Neural crest cell (in vitro differentiated cells): ENCODE measurements at places on chromosomes 13 and 19. TPM values are rescaled to one million over a fixed set of nuclear protein-coding genes. Genes with fewer than 3 reads are reported as not detected.

DNA sequence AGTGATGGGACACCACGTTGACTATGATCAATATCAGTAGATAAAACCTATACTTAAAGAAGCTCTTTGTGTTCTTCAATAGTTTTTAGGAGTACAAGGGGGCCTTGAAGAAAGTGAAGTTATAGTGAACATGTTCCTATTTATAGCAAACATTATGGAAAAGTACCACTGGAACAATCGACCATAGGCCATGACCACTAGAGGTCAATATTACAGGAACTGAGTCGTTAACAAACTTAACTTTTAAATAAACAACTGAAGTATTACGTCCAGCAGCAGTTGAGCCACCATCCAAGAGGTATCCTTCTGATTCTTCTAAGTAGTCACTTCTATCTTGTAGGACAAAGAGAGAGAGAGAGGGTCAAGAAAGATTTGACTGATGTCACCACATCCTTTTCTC is 391.0 kb upstream of the SLITRK5 start:
- H3K27ac ChIP-seq, result no peak overlapping the region
- H3K36me3 ChIP-seq, result no peaks in the 10 kb centered on the region
- H3K4me1 ChIP-seq, result no peaks in the 10 kb centered on the region
- DNase-seq, result no peak
- no peaks in the 10 kb centered on the region for H3K27me3 ChIP-seq

DNA sequence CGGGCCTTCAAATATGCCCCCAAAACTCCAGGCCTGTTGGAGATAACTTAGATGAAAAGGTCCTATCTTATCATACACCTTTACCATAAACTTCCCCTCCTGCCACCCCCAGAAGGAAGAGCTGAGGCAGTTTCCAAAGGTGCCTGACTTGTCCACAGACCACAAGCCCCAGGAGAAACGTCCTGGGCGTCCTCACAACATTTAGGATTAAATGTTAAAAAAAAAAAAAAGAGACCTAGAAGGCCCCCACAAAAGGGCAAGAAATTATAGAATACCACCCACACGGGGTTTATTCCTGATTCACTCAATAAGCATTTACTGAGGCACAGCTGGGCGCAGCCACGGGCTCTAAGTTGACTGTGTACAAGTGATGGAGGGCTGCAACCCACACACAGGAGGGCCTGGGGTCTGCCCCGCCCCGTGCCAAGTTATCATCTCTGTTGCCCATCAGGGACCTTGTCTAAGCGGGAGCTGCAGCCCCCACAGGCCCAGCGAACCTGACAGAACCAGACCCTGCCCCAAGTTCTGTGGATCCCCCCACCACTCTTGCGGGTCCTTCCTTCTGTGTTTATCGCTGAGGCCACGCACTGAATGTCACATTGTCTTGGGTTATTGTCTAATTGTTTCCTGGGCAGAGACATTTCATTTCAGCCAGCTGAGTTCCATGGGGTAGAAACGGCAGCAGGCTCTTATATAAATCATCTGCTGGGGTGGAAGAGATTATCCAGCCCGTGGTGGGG is 83.0 kb upstream of the TM9SF2 start:
- DNase-seq, result no peak
- H3K27me3 ChIP-seq, result peaks cover 54% of the 10 kb centered on the region
- H3K4me1 ChIP-seq, result peaks cover 18% of the 10 kb centered on the region
- H3K36me3 ChIP-seq, result no peaks in the 10 kb centered on the region
- peak overlapping the region; percentile 43 for H3K27ac ChIP-seq
- H3K4me3 ChIP-seq, result no peak overlapping the region

DNA sequence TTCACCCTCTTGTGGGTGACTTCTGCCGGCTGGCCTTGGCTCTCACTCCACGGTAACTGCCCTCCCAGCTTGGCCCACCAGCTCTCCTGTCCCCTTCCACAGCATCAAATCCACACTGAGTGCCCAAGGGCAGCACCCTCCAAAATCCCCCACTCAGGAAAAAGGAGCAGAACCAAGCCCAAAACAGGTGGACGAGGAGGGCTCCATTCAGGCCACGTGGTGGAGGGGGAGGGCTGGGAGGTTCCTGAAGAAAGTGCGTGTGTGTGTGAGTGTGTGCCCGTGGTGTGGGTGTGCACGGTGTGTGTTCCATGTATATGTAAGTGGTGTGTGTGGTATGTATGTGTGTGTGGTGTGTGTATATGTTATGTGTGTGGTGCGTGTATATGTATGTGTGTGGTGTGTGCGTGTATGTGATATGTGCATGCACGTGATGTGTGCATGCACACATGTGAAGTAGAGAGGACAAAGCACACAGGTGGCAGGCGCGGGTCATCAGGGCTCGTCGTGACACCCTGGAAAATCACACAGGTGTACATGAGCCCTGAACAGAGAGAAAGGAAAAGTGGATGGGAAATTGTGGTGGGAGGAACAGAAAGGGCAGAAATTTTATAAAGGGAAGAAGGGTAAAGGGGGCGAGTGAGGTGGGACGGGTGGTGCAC is 76.9 kb downstream of the COL4A1 start:
- H3K27ac ChIP-seq, result no peak overlapping the region
- H3K27me3 ChIP-seq, result no peaks in the 10 kb centered on the region
- DNase-seq, result no peak

GRCh38 chr13:33519561-33520467 is 234.3 kb upstream of the STARD13 start:
- no peaks in the 10 kb centered on the region for H3K36me3 ChIP-seq
- H3K27ac ChIP-seq, result no peak overlapping the region
- DNase-seq, result no peak
- no peaks in the 10 kb centered on the region for H3K27me3 ChIP-seq
- H3K4me3 ChIP-seq, result no peak overlapping the region

DNA sequence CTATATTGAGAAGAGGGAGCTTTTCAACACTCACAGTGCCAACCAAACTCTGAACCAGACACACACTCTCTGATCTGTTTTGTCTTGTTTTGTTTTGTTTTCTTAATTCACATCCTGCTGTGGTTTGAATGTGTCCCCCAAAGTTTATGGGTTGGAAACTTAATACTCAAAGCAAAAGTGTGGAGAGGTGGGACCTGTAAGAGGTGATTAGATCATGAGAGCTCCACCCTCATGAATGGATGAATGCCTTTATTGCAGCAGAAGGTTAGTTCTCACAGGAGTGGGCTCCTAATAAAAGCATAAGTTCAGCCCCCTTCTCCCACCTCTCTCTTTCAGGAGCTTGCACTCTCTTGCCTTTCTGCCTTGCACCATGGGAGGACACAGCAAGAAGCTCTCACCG is 957.1 kb downstream of the PCDH9 start:
- no peak overlapping the region for H3K4me3 ChIP-seq
- peaks cover 5% of the 10 kb centered on the region for H3K4me1 ChIP-seq
- H3K27me3 ChIP-seq, result no peaks in the 10 kb centered on the region
- no peak for DNase-seq
- H3K36me3 ChIP-seq, result peaks cover 9% of the 10 kb centered on the region

DNA sequence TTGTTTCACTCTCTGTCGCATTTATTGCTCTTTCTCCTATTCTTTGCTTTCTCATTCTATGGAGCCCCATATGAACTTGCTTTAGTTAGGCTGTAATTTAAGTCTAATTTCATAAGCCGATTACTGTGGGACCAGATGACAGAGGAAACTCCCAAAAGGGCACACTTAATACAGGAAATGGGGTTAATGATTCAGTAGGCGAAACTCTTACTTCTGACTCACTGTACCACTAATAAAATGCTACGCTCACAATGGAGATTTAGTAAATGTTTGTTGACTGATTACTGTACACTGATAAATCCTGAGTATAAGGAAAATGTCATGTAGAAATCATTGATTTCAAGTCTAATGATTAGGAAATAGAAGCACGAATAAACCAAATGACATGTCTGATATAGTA is 276.4 kb downstream of the KLF5 start:
- H3K4me3 ChIP-seq, result no peak overlapping the region
- H3K27me3 ChIP-seq, result no peaks in the 10 kb centered on the region
- no peak for DNase-seq
- H3K27ac ChIP-seq, result no peak overlapping the region

Gene TYK2
- 100 and 103 TPM in 2 replicates for total RNA-seq

GRCh38 chr19:7559102-7559501 is 23.6 kb downstream of the PNPLA6 start:
- no peak overlapping the region for H3K27ac ChIP-seq
- DNase-seq, result no peak
- peaks cover 13% of the 10 kb centered on the region for H3K36me3 ChIP-seq
- H3K4me3 ChIP-seq, result no peak overlapping the region

DNA sequence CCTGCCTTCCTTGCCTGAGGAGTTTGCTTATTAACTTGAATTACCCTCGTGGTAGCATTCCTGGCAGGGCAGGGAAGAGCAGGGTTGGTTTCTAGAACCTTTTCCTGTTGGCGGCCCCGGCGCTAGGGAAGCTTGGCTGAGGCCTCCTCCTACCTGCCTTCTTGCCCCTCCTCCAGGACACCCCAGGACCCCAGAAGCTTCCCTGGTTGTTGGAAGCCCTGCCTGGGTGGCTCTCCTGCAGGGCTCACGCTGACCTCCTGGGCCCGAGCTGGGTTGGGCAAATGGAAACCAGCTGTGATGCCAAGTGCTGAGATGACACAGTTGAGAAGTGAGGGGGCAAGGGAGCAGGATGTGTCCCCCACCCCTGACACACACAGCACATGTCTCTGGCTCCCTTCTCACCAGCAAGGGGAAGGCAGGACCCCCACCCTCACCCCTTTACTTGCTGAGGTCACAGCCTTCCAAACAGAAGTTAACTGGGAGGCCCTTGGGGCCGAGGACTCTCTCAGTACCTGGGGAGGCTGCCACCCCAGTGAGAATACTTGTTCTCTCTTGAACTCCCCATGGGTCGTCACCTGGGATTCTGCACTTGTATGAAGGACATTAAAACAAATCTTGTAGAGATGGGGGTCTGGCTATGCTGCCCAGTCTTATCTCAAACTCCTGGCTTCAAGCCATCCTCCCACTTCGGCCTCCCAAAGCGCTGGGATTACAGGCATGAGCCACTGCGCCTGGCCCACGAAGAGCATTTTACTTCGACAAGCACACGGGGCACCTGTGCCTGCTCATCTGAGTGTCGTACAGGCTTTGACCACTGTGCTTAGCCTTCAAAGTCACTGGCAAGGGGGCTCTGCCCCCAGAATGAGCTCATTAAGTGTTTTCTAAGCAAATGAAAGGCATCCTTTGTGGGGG is 10.5 kb downstream of the CEBPA start:
- no peak overlapping the region for H3K27ac ChIP-seq
- no peaks in the 10 kb centered on the region for H3K36me3 ChIP-seq
- peaks cover 9% of the 10 kb centered on the region for H3K27me3 ChIP-seq

- H3K4me1 ChIP-seq, result peaks cover 20% of the 10 kb centered on the region
- H3K27me3 ChIP-seq, result peaks cover 9% of the 10 kb centered on the region
- no peaks in the 10 kb centered on the region for H3K36me3 ChIP-seq
- H3K27ac ChIP-seq, result no peak overlapping the region
Measured at GRCh38 chr19:7512400-7512851, 3.5 kb upstream of the ZNF358 start.

Gene SAMD1
- 67.2 and 71.9 TPM in 2 replicates for total RNA-seq

GRCh38 chr13:89375839-89376238 is 1704.7 kb downstream of the SLITRK5 start:
- H3K36me3 ChIP-seq, result no peaks in the 10 kb centered on the region
- peaks cover 5% of the 10 kb centered on the region for H3K4me1 ChIP-seq
- H3K27me3 ChIP-seq, result no peaks in the 10 kb centered on the region
- DNase-seq, result no peak
- no peak overlapping the region for H3K27ac ChIP-seq

GRCh38 chr13:73394066-73394465 is 335.3 kb downstream of the KLF5 start:
- H3K4me1 ChIP-seq, result peaks cover 18% of the 10 kb centered on the region
- H3K27ac ChIP-seq, result no peak overlapping the region
- DNase-seq, result no peak
- no peak overlapping the region for H3K4me3 ChIP-seq
- no peaks in the 10 kb centered on the region for H3K36me3 ChIP-seq
- H3K27me3 ChIP-seq, result peaks cover 3% of the 10 kb centered on the region
